Left renal cortex interstitium (tissue), 4 donors: ENCODE measurements at places on chromosomes 2 and 18.

DNA sequence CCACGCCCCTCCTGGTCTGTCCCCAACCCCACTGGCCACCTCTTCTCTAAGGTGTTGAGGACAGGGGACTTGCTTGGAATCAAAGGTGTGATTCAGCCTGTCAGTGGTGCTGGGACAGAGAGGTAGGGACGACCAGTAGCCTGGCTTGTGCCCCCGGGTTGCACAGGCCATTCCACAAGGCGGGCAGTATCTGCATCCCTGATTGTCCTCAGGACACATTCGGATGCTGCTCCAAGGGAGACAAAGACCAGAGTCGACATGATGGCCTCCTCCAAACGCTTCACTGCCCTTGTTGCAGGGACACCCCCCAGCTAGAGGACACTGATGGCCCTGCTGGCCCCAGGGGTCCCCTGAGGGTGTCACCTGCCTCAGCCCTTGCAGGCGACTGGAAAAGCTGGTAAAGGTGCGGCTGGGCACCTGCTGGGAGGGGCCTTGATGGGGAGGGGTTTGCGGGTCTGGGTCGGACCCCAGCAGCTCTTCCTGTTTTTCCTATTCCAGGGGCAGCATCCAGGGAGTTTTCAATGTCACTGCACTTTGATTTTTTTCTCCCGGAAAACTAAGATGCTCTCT, 98.0 kb downstream of the PTGR3 start:
- DNase-seq: no peak

- no peak for DNase-seq
Measured at GRCh38 chr2:158089322-158089721, 12.4 kb upstream of the UPP2 start.

- no peak for DNase-seq
Measured at GRCh38 chr18:60935041-60935910, 398.0 kb upstream of the CDH20 start.

GRCh38 chr2:192148620-192149321, 46.0 kb downstream of the TMEFF2 start:
- no peak for DNase-seq

- no peak for DNase-seq
Measured at GRCh38 chr2:54809819-54810218, 86.4 kb downstream of the EML6 start.
